Breast epithelium (tissue), 4 donors: ENCODE measurements at places on chromosomes 5 and 9. TPM values are rescaled to one million over a fixed set of nuclear protein-coding genes. Genes with fewer than 3 reads are reported as not detected.

- no peak overlapping the region for H3K4me3 ChIP-seq
- H3K27me3 ChIP-seq, result no peaks in the 10 kb centered on the region
- no peak for DNase-seq
- H3K36me3 ChIP-seq, result no peaks in the 10 kb centered on the region
- no peaks in the 10 kb centered on the region for H3K4me1 ChIP-seq
Observed at GRCh38 chr9:74078647-74079046, 418.5 kb upstream of the RORB start.

DNA sequence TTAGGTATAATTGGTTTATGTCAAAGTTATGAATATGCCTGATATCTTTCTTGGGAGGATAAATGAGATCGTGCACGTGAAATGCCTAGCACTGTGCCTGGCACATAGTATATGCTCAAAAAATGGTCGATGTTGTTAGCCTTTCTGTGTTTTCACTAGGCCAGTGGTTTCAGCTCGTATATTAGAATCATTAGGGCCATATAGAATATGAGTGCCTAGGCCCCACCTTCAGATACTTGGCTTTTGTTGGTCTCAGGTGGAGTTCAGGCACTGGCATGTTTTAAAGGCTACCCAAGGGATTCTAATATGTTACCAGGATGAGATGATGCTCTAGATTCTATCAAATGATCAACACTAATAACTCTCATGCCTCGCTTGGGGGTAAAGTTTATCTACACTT is 56.8 kb downstream of the ELL2 start:
- H3K27me3 ChIP-seq, result no peaks in the 10 kb centered on the region
- H3K4me1 ChIP-seq, result no peaks in the 10 kb centered on the region
- no peaks in the 10 kb centered on the region for H3K36me3 ChIP-seq
- H3K27ac ChIP-seq, result no peak overlapping the region

Gene EXOSC3
- total RNA-seq, result 55.0 TPM

- no peaks in the 10 kb centered on the region for H3K27me3 ChIP-seq
- H3K36me3 ChIP-seq, result no peaks in the 10 kb centered on the region
- H3K4me3 ChIP-seq, result no peak overlapping the region
- H3K4me1 ChIP-seq, result no peaks in the 10 kb centered on the region
- no peak overlapping the region for H3K27ac ChIP-seq
Observed at GRCh38 chr9:25570802-25571201, 107.4 kb downstream of the TUSC1 start.

DNA sequence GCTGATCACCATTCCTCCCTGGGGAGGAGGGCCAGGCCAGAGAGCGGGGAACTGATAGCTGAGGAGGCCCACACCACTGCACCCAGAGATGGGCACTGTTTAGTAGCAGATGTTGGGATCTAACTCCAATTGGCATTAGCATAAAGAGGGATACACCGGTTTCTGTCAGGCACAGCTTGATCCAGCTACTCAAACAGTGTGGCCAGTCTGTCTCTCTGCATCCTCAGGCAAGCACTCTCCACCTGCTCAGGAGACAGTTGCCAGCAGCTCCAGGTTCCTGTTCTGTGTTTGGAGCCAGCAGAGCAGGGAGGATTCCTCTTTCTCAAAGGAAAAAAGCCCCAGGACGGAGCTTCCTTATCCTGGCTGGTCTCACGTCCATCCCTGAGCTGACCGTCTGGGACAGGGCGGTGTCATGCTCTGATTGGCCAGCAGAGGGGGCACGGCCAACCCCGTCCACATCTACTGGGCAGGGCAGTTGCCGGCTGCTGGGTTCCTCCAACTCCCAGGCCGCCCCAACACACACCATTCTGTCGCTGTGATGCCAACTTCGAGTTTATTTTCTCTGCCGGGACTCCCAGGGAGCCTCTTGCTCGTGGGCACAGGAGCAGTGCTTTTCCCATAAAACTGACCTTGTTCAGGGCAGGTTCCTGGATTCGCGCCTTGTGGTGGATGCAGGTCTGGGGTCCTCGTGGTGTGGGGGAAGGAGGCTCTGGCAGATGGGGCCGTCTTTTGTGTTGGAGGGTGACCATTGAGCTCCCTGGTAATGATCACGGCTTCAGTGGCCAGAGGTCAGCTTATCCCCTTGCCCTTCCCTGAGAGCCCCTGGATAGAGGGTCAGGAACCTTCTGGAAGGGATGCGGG is 47.9 kb downstream of the COL5A1 start:
- no peaks in the 10 kb centered on the region for H3K4me1 ChIP-seq
- H3K4me3 ChIP-seq, result no peak overlapping the region
- peak; percentile 76 for DNase-seq

GRCh38 chr5:135426102-135427082 is 20.8 kb downstream of the DCANP1 start:
- no peaks in the 10 kb centered on the region for H3K36me3 ChIP-seq
- H3K4me1 ChIP-seq, result no peaks in the 10 kb centered on the region
- H3K4me3 ChIP-seq, result no peak overlapping the region
- no peaks in the 10 kb centered on the region for H3K27me3 ChIP-seq

DNA sequence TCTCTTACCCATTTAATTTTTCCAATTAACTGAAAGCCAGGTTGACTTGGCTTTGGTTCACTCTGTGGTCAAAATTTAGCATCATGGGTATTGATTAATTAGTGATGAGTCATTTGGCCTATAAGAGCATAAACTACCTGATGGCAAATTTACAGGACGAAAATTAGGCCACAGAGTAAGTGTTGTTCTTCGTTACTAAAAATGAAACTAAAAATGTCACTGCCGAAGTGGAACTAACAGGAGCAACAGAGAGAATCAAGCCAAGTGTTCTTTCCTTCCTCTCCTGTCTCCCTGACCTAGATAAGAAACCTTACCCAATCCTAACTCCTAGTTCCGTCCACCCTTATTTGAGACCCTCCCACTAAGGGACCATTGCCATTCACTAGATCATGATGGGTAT is 176.9 kb downstream of the RAB3C start:
- H3K4me1 ChIP-seq, result no peaks in the 10 kb centered on the region
- H3K27ac ChIP-seq, result peak overlapping the region; percentile 71
- no peaks in the 10 kb centered on the region for H3K27me3 ChIP-seq
- peak overlapping the region; percentile 29 for H3K4me3 ChIP-seq
- no peak for DNase-seq

Gene ABO
- total RNA-seq, result 3.9 TPM

DNA sequence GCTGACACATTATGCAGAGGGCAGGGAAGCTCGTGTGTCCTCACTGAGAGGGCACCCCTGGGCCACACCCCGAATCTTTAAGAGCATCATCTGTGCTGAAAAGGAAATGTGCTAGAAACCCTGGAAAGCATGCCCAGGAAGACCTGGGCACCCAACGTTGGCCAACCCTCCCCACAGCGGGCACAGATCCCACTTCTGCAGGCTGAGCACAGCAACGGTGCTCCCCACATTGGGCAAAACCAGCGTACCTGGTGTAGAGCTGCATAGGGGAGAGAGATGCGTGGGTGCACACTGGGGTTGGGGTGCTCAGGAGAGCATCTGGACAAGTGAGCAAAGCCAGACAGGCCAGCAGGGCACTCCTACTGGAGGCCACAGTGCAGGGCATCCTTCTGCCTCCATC is 32.6 kb downstream of the ROR2 start:
- no peaks in the 10 kb centered on the region for H3K4me1 ChIP-seq
- no peaks in the 10 kb centered on the region for H3K27me3 ChIP-seq
- no peaks in the 10 kb centered on the region for H3K36me3 ChIP-seq
- no peak for DNase-seq
- H3K4me3 ChIP-seq, result no peak overlapping the region

Gene SMIM33
- total RNA-seq, result not detected

Gene UNC13B
- total RNA-seq, result 36.6 TPM

GRCh38 chr9:112439171-112439570 is 47.5 kb upstream of the KIAA1958 start:
- H3K36me3 ChIP-seq, result no peaks in the 10 kb centered on the region
- no peak overlapping the region for H3K27ac ChIP-seq
- no peaks in the 10 kb centered on the region for H3K27me3 ChIP-seq

DNA sequence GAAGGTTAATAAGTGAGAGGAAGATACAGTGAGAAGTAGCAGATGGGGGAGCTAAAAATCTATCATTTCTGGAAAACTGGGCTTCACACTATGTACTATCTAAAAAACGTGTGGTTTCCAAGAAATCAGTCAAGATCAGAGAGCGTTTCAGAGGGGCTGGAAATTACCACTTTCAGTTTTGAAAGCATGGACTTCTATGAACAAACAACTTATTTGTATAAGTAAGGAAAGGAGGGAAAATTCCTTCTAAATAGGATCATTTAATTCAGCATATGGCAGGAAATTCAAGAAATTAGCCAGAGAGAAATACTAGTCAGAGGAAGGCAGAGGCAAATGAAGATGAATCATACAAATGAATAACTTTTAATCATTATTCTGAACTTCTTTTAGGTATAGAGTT is 11.3 kb downstream of the TNC start:
- H3K27me3 ChIP-seq, result no peaks in the 10 kb centered on the region
- H3K27ac ChIP-seq, result no peak overlapping the region
- no peak for DNase-seq
- no peaks in the 10 kb centered on the region for H3K36me3 ChIP-seq

GRCh38 chr9:13915591-13916301 is 398.2 kb downstream of the NFIB start:
- H3K27ac ChIP-seq, result no peak overlapping the region
- DNase-seq, result no peak
- H3K36me3 ChIP-seq, result no peaks in the 10 kb centered on the region
- H3K4me3 ChIP-seq, result no peak overlapping the region

DNA sequence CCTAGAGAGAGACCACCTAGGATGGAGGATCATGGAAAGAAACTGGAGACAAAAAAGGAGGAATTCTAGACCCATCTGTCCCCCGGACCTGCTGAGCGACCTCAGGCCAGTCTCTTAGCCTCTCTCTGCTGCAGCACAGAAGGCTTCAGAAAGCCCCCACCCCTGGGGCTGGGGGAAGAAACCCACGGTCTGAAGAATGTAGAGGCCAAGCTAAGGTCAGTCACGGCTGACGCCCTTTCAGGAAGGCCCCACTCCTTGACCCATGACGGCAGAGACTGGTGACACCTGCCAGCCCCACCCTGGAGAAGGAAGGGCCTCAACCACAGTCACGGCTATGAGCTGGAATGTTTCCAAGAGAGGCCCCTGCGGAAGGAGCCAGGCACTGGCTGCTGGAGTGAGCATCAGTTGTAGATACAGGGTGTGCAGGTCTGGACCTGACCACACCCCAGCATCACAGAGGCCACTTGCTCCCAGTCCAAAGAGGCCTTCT is 120.5 kb upstream of the BOD1 start:
- H3K27me3 ChIP-seq, result no peaks in the 10 kb centered on the region
- no peaks in the 10 kb centered on the region for H3K4me1 ChIP-seq
- H3K36me3 ChIP-seq, result no peaks in the 10 kb centered on the region

- no peaks in the 10 kb centered on the region for H3K27me3 ChIP-seq
- no peak overlapping the region for H3K4me3 ChIP-seq
- DNase-seq, result no peak
- peaks cover 3% of the 10 kb centered on the region for H3K4me1 ChIP-seq
- peak overlapping the region; percentile 64 for H3K27ac ChIP-seq
- H3K36me3 ChIP-seq, result no peaks in the 10 kb centered on the region
Observed at GRCh38 chr5:151694035-151694485, 7.3 kb upstream of the SPARC start.

DNA sequence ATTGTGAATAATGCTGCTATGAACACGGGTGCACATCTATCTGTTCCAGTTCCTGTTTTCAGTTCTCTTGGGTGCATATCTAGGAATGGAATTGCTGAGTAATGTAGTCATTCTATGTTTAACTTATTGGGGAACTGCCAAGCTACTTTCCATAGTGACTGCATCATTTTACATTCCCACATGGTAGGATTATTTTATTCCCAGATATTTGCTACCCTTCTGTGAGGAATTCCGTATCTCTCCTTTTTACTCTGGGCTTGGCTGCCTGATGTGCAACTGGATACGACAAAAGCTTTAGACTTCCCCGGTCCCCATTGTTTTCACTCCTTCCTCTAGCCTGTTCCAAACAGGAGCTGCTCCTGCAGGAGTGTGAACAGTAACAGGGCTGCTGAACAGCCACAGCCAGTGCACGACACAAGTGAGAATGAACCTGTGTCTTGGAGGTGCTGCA is 7.2 kb downstream of the TAS2R1 start:
- H3K4me1 ChIP-seq, result no peaks in the 10 kb centered on the region
- no peaks in the 10 kb centered on the region for H3K36me3 ChIP-seq
- H3K4me3 ChIP-seq, result no peak overlapping the region
- H3K27ac ChIP-seq, result no peak overlapping the region
- H3K27me3 ChIP-seq, result no peaks in the 10 kb centered on the region

- no peak overlapping the region for H3K27ac ChIP-seq
- H3K4me1 ChIP-seq, result no peaks in the 10 kb centered on the region
- H3K27me3 ChIP-seq, result no peaks in the 10 kb centered on the region
- DNase-seq, result no peak
- no peak overlapping the region for H3K4me3 ChIP-seq
- H3K36me3 ChIP-seq, result no peaks in the 10 kb centered on the region
Observed at GRCh38 chr5:151298063-151298855, 5.3 kb downstream of the SLC36A3 start.

DNA sequence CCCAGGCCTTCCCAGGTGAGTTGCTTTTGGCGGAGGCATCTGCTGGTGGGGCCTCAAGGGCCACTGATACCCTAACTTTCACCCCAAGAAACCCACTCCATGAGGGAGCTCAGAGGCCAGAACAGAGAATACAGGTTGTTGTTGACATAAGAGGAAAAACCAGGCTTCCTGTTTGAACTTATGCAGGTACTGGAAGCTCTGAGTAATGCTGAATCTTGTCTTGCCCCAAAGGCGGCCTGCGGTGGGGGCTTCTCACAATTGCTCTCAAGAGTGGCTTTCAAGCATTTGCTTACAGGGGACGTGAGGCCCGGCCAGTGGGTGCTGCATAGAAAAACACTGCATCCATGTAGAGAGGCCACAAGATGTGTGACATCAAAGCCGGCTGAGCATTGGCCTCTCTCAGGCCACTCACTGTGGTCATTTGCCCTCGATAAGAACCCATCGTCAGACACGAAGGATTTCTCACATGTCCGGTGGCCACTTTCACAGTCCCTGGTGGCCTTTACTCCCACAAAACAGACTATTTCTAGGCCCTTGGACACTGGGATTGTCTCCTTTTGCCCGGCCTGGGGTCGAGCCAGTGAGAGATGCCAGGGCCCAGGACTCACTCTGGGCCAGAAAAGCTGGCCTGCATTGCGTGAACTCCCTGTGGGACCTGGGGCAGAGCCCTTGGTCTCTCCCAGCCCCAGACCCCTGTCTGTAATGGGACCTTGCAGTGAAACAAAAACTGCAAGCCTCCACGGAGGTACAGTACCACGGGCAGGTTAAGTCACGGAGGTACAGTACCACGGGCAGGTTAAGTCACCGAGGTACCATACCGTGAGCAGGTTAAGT is 34.5 kb upstream of the TCF7 start:
- H3K27ac ChIP-seq, result no peak overlapping the region
- no peak overlapping the region for H3K4me3 ChIP-seq
- DNase-seq, result no peak

Gene C5orf52
- not detected for total RNA-seq

- no peaks in the 10 kb centered on the region for H3K27me3 ChIP-seq
- no peak overlapping the region for H3K4me3 ChIP-seq
- H3K27ac ChIP-seq, result no peak overlapping the region
Observed at GRCh38 chr5:2278825-2279456, 396.2 kb upstream of the IRX4 start.

Gene GDF9
- 0.64 TPM for total RNA-seq

Gene RELL2
- total RNA-seq, result 1.3 TPM

Gene IL3
- not detected for total RNA-seq

Gene MYOT
- total RNA-seq, result 4.7 TPM

Gene INSL4
- total RNA-seq, result not detected

Gene SLC36A3
- total RNA-seq, result not detected

GRCh38 chr9:77019236-77019925 is at the start of gene FOXB2:
TSS of gene FOXB2 (plus strand) at chr9:77019655. CDS start at chr9:77019655, 0 bp downstream.
- DNase-seq, result no peak
- H3K27me3 ChIP-seq, result peaks cover 12% of the 10 kb centered on the region
- H3K4me3 ChIP-seq, result peak within 1 kb of the TSS; percentile 1

GRCh38 chr5:142478113-142478512 is 153.3 kb upstream of the SPRY4 start:
- H3K36me3 ChIP-seq, result no peaks in the 10 kb centered on the region
- no peak overlapping the region for H3K27ac ChIP-seq
- no peaks in the 10 kb centered on the region for H3K27me3 ChIP-seq
- H3K4me3 ChIP-seq, result no peak overlapping the region
- H3K4me1 ChIP-seq, result no peaks in the 10 kb centered on the region
- no peak for DNase-seq

Gene EIF4EBP3
- 38.1 TPM for total RNA-seq
